CD4-positive, alpha-beta T cell treated with Interferon gamma for 1 hour (primary cell): ENCODE measurements at places on chromosomes 5 and 9.

DNA sequence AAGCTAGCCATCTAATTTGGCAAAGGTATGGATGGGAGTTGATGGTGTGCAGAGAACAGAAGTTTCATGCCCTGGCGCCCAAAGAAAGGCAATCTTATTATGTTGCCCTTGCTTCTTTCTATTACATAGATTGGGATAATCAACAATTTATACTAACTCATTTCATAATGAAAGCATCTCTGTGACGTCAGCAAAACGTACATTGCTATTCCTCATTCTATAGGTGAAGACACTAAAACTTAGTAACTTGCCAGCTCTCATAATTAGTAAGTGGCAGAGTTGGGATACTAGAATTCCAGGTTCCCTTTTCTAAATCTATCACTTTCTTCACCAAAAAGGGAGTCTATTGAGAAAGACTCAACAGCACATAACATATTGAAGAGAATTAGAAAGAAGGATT, 374.8 kb downstream of the NR2F1-AS1 start:
- no peak for DNase-seq

DNA sequence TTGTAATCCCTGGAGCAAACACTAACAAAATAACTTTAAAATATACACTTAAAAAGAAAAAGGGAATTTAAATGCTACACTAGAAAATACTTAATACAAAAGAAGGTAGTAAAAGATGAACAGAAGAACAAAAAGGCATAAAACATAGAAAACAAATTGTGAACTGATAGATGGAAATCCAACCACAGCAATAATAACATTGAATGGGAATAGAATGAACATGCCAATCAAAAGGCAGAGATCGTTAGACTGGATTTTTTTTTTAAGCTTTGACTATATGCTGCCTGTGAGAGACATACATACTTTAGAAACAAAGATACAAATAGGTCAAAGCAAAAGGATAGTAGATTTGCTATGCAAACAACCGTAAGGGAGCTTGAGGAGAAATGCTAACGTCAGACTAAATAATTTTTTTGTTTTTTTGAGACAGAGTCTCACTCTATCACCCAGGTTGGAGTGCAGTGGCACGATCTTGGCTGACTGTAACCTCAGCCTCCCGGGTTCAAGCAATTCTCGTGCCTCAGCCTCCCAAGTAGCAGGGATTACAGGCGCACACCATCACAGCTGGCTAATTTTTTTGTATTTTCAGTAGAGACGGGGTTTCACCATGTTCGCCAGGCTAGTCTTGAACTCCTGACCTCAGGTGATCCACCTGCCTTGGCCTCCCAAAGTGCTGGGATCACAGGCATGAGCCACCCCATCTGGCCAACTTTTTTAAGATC, 6.5 kb downstream of the ABO start:
- no peak for DNase-seq

- DNase-seq = no peak
These were observed 27.7 kb downstream of the ECPAS start for GRCh38 chr9:111456529-111456928.

DNA sequence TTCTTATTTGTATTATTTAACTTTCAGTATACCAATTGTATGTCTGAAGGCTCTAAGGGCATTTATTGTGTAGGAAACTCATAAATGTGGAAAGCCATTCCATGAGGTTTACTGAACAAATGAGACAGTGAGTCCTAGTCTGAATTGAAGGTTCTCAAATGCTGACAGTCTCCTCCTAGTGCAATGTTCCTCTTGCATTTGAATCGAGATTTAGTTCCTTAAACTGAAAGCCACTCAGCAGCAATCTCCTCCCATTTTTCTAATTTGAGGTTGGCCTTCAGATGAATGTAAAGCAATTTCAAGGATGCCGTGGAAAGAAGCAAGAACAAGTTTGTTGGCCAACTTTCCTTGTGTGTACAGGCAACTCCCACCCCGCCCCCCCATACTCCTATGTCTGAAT, 493.2 kb upstream of the KLF4 start:
- no peak for DNase-seq

GRCh38 chr5:145347026-145347616, 488.0 kb downstream of the PRELID2 start:
- DNase-seq = no peak

- DNase-seq = no peak
These were observed 101.7 kb upstream of the NTRK2 start for GRCh38 chr9:84567805-84568204.

DNA sequence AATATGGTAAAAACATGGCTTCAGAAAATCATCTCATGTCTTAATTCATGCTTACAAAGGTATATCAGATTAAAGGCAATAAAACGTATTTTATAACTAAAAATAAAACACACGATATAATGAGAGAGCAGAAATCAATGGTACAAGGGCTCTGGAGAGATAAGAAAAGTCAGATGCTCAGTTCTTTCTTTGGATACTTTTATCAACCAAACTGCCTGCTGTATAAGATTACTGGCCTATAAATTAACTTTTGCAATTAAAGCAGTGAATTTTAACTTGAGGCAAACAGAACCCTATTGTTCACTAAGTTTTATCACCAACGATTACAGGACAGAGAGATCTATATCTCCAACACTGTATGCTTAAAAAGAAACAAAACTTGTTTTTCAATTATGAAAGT, 42.1 kb upstream of the HNRNPA0 start:
- no peak for DNase-seq

DNA sequence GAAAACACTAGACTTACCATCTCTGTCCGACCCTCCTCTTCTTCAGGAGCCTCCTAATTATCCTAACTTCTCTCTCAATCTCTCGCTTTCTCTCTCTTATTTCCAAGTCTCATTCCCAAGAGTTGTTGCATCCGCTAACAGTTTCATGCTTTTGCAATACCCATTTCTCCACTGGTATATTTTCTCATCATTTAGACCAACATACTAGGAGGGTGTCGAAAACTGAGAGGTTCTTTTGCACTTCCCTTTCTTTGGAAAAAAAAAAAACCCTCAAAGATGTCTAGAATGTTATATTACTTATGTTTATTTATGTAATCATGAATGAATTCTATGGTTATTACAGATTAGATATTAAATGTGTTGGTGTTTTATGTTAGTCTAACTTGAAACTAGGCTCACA, 35.9 kb downstream of the SPZ1 start:
- DNase-seq = no peak

GRCh38 chr9:125767349-125767748, 20.2 kb downstream of the PBX3 start:
- DNase-seq = no peak

DNA sequence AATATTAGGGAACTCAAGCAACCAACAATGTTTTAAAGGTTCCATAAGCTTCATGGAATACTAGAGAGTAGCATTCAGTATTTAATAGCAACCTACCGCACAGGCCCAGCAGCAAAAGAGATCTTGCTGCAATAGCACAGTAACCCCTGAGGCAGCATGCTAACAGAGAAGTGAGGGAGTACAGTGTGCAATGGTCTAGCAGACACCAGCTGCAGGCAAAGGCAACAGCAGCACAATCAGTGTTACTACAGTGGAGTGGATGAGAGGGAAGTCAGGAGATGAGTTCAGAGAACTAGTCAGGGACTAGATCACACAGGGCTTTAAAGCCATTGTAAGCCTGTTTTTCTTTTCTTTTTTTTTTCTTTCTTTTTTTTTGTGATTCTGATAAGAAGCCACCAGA, 2.8 kb downstream of the TICAM2 start:
- peak; percentile 10 for DNase-seq

DNA sequence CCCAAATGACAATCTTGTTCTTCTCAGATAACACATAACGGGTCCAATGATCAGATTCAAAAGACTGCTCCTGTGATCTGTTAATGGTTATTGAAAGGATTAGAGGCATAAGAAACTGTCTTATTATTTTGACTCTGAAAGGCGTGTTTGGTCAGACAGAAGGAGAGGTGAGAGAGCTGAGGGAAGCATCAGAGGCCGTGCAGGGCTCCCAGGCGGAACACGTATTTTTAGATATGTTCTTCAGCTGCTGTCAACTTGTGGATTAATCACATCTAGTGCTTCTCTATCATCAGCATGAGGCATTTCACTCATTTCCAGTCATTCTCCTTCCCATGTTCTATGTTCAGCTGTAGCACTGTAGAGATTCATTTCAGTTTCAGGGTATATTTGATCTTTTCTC, 199.8 kb downstream of the MAPKAP1 start:
- no peak for DNase-seq

DNA sequence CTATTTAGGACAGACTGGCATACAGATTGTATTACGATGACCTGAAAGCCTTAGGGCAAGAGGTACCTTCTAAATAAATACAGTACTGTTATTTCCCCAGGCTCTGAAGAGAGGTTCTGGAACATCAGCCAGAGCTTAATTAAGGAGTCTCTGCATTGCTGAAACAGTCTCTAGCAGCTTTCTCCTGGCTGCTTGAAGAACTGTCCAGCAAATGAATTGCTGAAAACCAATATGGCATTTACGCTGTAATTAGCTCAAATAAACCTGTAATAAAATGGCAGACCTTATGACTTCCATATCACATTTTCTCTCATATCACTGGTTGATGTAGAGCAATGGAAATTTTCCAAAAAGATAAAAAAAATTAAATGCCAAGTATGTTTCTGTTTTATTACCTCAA, 636.3 kb downstream of the GABRG2 start:
- DNase-seq = no peak

GRCh38 chr5:95564450-95564849, 9.5 kb downstream of the ARSK start:
- no peak for DNase-seq

DNA sequence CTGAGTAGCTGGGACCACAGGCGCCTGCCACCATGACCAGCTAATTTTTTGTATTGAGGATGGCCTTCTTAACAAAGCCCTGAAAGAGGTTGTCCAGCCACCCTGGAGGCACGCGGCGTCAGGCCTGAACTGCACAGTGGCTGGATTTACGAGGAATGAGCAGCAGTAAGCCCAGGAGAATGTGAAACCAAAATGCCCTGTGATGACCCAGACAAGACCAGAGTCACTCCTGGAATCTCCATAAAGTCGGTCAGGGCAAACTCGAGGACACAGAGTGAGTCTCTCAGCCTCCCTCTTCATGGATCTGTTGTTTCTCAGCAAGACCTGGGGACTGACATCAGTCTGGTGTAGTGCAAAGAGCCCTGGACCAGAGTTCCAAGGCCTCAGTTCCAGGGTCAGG, 53.2 kb upstream of the C5orf58 start:
- no peak for DNase-seq

- DNase-seq = no peak
These were observed 137.5 kb downstream of the C5orf15 start for GRCh38 chr5:133830911-133831310.

- no peak for DNase-seq
These were observed 223.0 kb upstream of the MPDZ start for GRCh38 chr9:13502484-13502883.

- no peak for DNase-seq
These were observed 310.2 kb upstream of the CTNND2 start for GRCh38 chr5:12214267-12215015.
